ENCODE measurements at places on chromosomes 2 and 18. TPM values are rescaled to one million over a fixed set of nuclear protein-coding genes. Genes with fewer than 3 reads are reported as not detected.

Gene PJVK
- total RNA-seq, result 2.4 TPM

Gene INHA
- not detected for total RNA-seq

Gene PLA2R1
- total RNA-seq, result not detected

Gene OTX1
- 0.13 TPM for total RNA-seq

Gene CNGA3
- not detected for total RNA-seq

Gene NEB
- total RNA-seq, result 0.02 TPM

Gene ZNF516
- total RNA-seq, result 1.2 TPM

Gene IL1F10
- not detected for total RNA-seq

Gene SLC5A7
- not detected for total RNA-seq

Gene RIT2
- not detected for total RNA-seq

Gene CDCA7
- total RNA-seq, result 34.3 TPM

Gene CYP27C1
- not detected for total RNA-seq

Gene DCDC2C
- not detected for total RNA-seq

Gene ELAC1
- 8.2 TPM for total RNA-seq

Gene AMER3
- total RNA-seq, result not detected

Gene MROH2A
- total RNA-seq, result not detected

Gene LBX2
- 0.36 TPM for total RNA-seq

Gene TPO
- total RNA-seq, result not detected

Gene TACR1
- not detected for total RNA-seq

Gene TCF23
- total RNA-seq, result not detected

Gene ANO7
- total RNA-seq, result 3.1 TPM

Gene PSD4
- 222 TPM for total RNA-seq

Gene RBM44
- 0.34 TPM for total RNA-seq

Gene R3HDM1
- 57.8 TPM for total RNA-seq

Gene HIBCH
- total RNA-seq, result 26.6 TPM

Gene COBLL1
- total RNA-seq, result not detected

Gene PUM2
- 118 TPM for total RNA-seq

Gene AOX1
- not detected for total RNA-seq

Gene FOXI3
- not detected for total RNA-seq

Gene ALPI
- total RNA-seq, result not detected

Gene TAF4B
- 19.1 TPM for total RNA-seq

Gene ANKRD30B
- not detected for total RNA-seq

Gene TMEM200C
- total RNA-seq, result not detected

Gene SIX3
- not detected for total RNA-seq

Gene RNPEPL1
- 51.7 TPM for total RNA-seq

Gene GAREM2
- 4.5 TPM for total RNA-seq

Gene MERTK
- total RNA-seq, result 0.65 TPM

Gene ANKRD23
- 3.9 TPM for total RNA-seq

Gene TFPI
- not detected for total RNA-seq

Gene LIMS3
- total RNA-seq, result 0.59 TPM

Gene FOXD4L1
- 0.17 TPM for total RNA-seq

Gene REG3A
- not detected for total RNA-seq

Gene CRYGC
- not detected for total RNA-seq

Gene NCKAP1
- total RNA-seq, result 7.5 TPM

Gene HOXD9
- not detected for total RNA-seq

Measured in activated CD8-positive, alpha-beta memory T cell treated with anti-CD3 and anti-CD28 coated beads for 36 hours (primary cell).